ENCODE measurements at places on chromosomes 7 and 10.

DNA sequence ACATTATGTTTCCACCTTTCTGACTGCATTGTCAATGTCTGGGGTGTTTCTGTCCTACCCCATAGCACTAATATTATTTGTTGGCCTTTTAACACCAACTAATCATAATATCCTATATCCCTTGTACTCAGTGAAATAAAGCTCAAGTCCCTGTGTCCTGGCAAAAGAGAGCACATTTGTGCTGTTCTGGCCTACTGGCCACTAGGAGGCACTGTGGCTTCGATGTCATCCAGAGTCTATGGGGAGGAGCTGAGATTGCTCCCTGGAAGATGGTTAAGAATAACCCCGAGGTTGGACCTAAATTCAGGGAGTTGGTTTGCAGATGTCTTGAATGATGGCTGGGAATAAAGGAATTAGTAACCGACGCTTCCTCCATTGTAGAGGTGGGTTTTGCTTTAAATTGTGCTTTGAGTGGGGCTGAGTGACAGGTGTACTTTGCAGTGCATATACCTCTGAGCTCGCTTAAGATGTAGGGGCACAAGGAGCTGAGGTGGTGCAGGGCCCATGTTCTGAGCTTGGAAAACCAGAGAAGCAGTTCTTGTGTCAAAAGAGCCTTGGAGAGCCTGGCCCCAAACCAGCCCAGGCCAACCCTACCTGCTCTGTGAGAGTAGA, 191.2 kb upstream of the PRSS1 start:
- DNase-seq, result no peak

- DNase-seq, result no peak
Measured at GRCh38 chr10:69952069-69952800, 100.4 kb upstream of the MACROH2A2 start.

DNA sequence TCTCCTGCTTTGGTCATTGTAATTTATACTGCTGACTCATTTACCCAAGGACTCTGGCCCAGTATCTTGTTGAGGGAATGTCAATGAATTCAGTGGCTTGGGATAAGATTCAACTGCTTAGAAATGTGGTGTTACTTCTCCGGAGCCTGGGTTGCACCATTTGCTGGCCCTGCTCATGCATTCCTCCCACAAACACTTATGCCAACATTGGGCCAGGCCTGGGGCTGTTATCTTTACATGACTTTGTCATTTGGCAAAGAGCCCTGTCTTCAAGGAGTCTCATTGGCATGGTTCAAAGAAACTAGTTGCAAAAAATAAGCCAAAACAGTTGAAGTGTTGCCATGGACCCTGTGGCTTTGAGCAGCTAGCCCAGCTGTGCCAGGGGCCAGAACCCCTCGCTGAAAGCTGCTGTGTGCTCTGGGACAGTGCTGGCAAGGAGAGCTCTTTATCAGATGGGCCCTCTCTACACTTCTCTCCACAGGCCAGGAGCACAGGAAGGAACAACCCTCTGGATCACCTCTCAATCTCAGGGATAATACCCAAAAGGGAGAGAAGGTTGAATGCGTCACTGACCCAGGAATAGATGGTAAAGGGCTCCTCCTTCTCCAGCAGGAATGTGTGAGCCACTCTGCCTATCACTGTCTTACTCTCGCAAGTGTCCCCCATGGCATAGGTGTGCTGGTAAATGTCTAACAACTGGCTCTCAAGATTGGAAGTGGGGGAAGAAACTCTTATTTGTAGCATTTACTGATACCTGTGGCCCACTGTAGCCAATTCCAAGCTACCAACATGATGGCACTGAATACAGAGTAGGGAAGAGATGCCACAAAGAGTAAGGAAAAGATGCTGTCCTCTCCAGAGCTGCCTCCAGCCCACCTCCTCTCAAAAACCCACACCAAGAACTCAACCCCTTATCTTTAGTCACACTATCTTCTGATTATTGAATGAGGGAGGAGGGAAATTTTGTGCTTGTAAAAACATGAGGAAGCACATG, 23.5 kb upstream of the PDE1C start:
- no peak for DNase-seq

DNA sequence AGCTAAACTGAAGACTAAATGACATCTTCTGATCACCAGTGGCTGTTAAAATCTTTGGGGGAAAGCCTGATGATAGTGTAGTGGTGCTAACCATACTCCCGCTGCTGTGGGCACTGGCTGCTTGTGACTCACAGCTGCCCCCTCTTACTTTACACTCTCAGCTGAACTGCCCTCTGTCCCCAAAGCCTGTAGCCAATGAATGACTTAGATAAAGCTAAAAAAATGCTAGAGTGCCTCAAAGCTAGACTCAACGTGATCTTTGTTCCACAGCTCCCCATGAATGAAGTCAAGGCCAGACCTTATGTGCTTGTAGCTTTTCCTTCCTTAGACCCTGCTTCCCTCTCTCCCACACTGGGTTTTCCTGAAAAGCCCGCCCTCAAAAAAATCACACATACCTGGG, 6.5 kb downstream of the ZC3HAV1L start:
- DNase-seq, result no peak

GRCh38 chr10:73079779-73080541, 16.7 kb downstream of the P4HA1 start:
- DNase-seq, result no peak

DNA sequence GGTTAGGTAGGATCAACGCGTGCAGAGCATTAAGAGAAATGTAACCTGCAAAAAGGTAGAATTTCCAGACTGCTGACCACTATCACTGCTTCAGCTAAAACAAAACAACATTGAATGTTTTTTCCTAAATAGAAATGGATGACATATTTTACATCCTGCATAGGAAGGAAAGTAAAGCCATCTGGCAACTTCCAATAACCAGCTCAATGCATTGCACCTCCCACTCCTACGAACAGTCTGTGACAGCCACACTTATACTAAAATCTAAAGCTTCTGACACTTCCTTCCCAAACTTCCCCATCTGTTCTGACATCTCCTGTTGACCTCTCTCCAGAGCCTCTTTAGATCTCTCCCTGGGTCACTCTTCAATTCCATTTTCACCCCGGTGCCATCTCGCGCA, 47.1 kb downstream of the NRCAM start:
- DNase-seq, result no peak

DNA sequence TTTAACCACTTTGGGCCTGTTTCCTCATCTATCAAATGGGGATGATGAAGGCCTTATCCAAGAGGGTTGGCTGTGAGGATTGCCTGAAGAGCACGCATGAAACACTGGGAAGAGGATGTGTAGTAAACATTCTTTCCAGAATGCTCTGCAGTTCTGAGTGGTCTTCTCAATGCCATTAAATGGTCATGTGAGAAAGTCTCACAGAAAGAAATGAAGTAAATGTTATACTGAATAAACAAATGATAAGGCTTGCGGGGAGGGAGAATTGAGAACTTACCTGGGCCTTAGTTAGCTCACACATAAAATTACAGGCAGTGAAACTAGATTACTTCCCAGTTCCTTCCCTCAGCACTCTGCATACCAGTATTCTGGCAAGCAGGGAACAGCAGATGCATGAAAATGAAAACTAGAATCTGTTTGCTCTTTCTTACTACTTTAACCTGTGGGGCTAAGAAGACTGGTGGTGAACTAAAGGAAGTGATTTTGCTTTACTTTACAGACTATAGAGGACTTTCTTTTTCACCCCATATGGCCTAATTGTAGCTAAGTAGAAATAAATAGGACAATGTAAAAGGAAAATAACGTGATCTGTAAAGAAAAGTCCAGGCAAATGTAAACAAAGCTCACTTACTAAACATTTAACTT, 135.3 kb upstream of the CCDC6 start:
- DNase-seq, result no peak

GRCh38 chr7:7614018-7614741, 26.4 kb upstream of the UMAD1 start:
- DNase-seq, result no peak

DNA sequence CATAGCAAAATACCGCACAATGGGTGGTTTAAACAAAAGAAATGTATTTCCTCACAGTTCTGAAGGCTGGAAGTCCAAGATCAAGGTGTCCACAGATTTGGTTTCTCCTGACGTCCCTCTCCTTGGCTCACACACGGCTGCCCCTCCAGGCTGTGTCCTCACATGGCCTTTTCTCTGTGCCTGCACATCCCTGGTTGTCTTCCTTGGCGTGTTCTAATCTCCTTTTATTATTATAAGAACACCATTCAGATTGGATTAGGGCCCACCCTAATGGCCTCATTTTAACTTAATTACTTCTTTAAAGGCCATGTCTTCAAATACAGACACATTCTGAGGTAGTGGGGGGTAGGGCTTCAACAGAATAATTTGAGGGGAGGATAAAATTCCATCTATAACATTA, 87.9 kb downstream of the FZD1 start:
- no peak for DNase-seq

DNA sequence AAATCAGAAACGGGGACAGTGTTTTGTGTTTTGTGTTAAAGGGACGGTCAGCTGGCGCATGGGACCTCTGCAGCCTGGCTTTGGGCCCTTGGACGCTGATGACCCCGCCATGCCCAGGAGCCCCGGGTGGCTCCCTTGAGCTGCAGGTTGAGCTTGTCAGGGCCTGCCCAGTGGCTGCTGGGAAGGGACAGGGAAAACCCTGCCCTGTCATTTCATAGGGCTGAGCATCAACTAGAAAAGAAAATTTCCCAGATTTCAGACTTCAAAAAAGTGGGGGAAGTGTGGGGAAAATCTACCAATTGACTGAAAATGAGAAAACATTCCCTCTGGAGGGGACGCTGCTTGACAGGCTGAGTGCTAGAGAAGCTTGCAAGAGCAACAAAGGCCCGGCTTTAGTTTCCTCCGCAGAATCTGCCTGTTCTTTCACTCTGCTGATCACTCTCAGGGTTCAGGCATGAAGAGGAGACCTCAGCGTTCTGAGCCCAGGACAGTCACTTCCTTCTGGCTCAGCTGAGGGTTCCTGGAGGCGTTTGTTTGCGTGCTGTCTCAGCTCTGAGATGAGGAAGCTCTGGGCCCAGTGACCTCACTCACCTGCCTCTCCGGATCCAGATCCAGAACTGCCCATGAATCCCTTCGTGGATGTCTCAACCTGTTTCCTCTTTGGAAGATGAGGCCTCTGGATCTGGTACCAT, 18.6 kb upstream of the DNAJB6 start:
- DNase-seq, result peak; percentile 29

GRCh38 chr10:80110986-80111385, 21.5 kb upstream of the PLAC9 start:
- DNase-seq, result no peak

DNA sequence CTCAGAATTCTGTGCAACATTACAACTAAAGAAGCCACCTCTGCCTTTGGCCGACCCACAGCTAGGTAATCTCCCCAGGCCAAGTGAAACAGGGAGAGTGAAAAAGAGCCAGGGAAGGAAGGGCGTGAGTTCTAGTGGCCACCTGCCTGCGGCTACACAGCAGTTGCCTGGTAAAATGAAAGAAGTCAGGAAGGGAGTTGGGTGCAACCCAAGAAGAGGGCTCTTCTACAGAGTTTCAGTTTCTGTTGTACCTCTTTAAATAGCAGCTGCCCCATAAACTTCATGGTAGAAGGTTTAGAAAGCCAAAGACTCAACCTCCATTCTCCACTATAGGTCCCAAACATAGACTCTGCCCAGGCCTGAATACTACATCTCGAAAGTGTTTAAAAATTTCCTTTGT, 76.2 kb upstream of the TMEM168 start:
- DNase-seq, result no peak

DNA sequence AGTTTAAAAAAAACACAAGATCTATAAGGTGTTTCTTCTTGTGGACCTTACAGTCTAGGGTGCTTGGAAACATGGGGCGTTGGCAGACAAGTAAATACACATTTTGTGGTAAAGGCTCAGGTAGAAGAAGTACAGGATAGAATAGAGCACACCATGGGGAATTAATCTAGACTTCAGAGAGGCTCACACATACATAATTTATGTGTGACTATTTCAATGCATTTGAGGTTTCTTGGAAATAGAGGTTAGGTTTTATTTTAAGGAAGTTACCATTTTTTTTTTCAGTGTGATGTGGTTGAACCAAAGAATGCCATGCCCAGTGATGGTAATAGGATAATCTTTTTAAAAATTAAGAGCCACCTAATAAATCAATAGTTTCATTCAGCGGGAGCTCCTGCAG, 12.8 kb downstream of the CFTR start:
- DNase-seq, result no peak

- DNase-seq, result no peak
Measured at GRCh38 chr10:7697426-7697825, 5.7 kb upstream of the ITIH2 start.

GRCh38 chr7:65892835-65893234, 20.0 kb downstream of the VKORC1L1 start:
- DNase-seq, result no peak

DNA sequence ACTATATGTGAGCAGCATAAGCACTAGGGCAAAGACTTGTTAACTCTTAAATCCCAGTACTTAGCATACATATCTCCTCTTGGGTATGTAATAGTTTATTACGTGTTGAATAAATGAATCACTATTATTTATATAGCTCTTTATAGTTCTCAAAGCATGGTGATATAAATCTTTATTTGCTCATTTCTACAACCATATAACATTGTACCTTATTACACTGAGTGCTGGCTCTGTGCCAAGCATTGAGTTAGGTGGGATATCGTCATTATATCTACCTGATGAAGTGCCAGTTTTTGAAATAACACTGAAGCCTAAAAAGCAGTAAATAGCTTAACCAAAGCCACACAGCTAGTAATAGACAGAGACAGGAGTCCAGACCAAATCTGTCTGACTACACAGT, 27.9 kb downstream of the AHR start:
- DNase-seq, result no peak

GRCh38 chr10:127534074-127534473, 15.0 kb upstream of the NPS start:
- DNase-seq, result no peak

- no peak for DNase-seq
Measured at GRCh38 chr10:3136763-3137611, 35.6 kb downstream of the PITRM1 start.

DNA sequence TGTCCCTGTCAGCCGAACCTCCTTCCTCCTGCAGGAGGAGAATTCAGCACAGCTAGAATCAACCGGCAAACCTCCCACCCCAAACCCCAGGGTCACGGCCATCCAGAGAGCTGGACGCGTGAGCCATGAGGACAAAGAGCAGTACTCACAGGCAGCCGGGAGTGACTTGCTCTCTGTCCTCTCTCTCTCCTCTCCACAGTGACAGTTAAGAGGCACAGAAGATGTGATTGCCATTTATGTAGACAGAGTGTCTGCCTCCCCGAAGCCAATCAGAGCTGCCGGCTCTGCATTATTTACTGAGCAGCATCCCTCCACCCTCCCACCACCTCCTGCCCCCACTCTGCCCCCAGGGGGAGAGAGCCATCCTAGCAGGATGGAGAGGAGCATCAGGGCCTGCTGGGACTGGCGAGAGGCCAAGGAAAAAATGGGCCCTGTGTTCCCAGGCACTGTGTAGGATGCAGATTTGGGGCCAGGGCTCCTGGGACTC, 4.3 kb downstream of the DDC start:
- DNase-seq, result no peak

DNA sequence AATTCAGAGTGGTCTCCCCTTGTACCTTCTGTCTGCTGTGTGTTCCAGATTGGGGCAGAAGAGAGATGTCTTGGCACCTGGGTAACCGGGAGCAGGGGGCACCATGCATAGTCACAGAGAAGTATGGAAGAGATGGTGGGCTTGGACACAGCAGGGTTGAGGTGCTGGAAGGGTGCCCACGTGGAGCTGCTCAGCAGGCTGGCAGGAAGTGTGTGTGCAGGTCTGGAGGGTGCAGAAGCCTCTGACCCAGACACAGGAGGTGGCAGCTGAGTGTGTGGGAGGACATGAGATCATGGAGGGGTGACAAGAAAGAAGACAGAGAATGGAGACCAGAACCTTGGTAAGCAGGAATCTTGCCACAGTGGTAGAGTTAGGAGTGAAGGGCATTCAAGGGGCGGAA, 42.3 kb upstream of the DUSP5 start:
- DNase-seq, result peak; percentile 16

- DNase-seq, result no peak
Measured at GRCh38 chr7:40305229-40305628, 170.4 kb downstream of the SUGCT start.
